ENCODE measurements at places on chromosomes 5 and 9.
A peak's percentile ranks its signal among the peaks of the same experiment; 100 is the strongest.

DNA sequence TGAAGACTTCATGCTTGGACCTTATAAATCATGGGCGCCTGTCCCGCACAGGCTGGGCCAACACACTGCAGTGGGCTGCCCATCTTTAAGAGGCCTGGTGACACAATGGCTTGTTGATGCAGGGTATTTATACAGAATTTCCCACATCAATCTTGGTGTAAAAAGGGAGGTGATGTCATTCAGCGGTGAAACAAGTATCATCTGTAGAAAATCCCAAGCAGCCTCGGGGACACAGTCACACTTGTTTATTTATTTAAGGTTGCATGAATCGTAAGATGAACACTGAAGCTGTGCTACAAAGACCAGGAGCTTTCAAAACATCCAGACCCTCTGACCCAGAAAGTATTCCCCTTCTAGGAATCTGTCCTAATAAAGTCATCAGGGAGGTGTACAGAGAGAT lies 40.5 kb downstream of the SMIM23 start:
- no peak for DNase-seq

DNA sequence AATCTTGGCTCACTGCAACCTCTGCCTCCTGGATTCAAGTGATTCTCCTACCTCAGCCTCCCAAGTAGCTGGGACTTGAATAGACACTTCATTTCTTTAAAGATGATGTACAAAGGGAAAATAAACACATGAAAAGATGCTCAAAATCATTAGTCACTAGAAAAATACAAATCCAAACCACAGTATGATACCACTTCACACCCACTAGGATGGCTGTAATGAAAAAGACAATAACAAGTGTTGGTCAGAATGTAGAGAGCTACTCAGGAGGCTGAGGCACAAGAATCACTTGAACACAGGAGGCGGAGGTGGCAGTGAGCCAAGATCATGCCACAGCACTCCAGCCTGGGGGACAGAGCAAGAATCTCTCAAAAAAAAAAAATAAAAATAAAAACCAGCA lies 13.0 kb downstream of the F2RL2 start:
- no peak for DNase-seq

GRCh38 chr5:180829726-180830125 lies 27.1 kb upstream of the MGAT1 start:
- no peak for DNase-seq

GRCh38 chr9:87662808-87663528 lies 63.0 kb upstream of the CTSL start:
- peak; percentile 81 for DNase-seq

DNA sequence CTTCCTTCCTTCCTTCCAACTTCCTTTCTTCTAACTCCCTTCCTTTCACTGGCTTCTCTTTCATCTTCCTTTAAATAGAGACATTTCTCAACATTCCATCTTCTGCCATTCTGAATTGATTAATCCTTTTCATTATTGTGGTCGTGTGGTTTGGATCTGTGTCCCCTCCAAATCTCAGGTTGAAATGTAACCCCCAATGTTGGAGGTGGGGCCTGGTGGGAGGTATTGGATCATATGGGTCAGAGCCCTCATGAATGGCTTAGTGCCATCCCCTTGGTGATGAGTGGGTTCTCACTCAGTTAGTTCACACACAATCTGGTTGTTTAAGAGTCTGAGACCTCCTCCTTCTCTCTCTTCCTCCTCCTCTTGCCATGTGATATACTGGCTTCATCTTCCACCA lies 130.9 kb upstream of the SV2C start:
- DNase-seq: no peak

DNA sequence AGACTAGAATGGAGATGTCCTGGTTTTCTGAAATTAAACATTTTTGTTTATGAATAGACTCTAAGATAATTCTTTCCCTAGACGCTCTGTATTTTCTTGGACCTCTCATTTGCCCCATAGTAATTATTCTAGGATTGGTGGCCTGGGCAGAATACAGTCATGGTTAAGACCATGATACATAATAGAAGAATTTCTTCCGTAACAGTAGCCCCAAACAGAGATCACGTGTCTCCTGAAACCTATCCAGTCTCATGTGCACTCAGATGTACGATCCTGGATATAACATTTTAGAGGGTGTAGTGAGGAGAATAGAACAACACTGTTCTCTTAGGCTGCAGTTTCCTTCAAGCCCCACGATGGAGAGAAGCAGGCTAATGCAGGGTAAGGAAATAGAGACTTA lies 22.3 kb downstream of the PCDHAC2 start:
- no peak for DNase-seq

DNA sequence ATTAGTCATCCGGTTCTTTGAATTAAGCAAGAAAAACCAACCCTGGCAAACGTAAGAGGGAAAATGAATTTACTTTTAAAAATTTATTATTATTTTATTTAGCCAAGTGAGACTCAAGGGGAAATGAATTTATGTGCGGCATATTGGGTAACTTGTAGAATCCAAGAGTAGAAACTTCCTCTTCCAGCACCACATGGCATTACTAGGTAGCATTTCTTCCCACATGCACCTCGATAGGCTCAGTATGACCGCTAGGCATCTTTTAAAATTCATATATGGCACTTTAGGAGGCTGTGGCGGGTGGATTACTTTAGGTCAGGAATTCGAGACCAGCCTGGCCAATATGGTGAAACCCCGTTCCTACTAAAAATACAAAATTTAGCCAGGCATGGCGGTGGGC lies 17.6 kb upstream of the MYO10 start:
- no peak for DNase-seq

- no peak for DNase-seq
Measured at GRCh38 chr9:35688558-35689541, 875 bp downstream of the TPM2 start.

- no peak for DNase-seq
Measured at GRCh38 chr9:106456581-106456980, 406.4 kb upstream of the ZNF462 start.

- DNase-seq: no peak
Measured at GRCh38 chr9:95880021-95880690, 4.7 kb downstream of the ERCC6L2 start.

- no peak for DNase-seq
Measured at GRCh38 chr9:115923410-115923809, 230.2 kb upstream of the PAPPA start.

DNA sequence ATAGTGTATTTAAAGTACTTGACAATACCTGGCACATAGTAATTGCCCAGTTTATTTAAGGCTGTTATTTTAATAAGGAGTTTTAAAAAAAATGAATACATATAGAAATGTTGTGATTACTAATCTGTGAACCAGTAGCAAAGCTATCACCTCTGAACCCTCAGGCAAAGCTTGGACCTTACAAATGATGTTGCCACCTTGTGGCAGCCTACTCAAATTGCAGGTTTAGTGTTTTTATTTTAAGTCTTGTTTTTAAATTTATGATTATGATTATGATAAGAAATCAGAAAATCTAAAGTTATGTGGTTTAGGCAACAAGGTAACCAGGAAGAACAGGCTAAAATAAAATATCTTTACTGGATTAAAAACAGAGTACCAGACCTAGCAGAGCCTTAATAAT lies 35.8 kb downstream of the PPARGC1B start:
- no peak for DNase-seq

- no peak for DNase-seq
Measured at GRCh38 chr5:57566914-57567313, 84.3 kb upstream of the ACTBL2 start.

DNA sequence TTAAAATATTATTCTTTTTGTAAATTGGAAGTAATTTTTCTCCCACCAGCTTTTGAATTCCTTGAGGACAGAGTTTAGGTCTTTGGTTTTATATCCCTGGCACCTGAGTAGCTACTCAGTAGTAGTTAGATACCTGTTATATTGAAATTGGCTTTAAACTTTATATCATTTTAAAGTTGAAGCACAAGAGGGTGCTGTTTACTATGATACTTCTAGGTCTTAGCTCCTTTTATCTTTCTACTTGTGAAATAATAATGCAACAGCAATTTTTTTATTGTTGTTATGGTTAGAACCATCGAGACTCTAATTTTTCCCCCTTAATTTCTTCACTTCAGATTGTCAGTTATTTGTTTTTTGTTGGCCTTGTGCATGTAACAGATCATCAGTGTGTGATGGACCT lies 46.3 kb downstream of the AP3S1 start:
- no peak for DNase-seq

- DNase-seq: no peak
Measured at GRCh38 chr5:170338291-170338690, 40.7 kb upstream of the LCP2 start.

GRCh38 chr5:5585751-5586341 lies 163.4 kb downstream of the ICE1 start:
- no peak for DNase-seq

- no peak for DNase-seq
Measured at GRCh38 chr9:8062459-8062858, 262.9 kb upstream of the DMAC1 start.

DNA sequence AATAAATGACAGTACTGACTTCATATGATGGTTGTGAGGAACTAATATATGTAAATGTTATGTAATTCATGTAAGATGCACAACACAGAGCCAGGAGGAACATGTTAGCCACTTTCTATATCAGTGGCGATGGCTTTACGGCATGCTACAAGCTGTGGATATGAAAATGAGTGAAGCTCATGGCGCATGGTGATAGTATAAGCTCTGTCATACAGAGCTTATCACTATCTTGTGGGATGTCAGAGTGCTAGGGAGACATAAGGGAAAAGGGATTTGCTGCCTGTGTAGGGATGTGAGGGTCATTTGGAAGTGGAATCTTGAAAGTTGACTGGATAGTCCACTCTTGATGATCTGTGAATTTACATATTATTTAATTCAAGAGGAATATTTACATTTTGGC lies 13.6 kb downstream of the CPEB4 start:
- DNase-seq: no peak

- DNase-seq: no peak
Measured at GRCh38 chr9:77719321-77719720, 71.2 kb upstream of the GNA14 start.

DNA sequence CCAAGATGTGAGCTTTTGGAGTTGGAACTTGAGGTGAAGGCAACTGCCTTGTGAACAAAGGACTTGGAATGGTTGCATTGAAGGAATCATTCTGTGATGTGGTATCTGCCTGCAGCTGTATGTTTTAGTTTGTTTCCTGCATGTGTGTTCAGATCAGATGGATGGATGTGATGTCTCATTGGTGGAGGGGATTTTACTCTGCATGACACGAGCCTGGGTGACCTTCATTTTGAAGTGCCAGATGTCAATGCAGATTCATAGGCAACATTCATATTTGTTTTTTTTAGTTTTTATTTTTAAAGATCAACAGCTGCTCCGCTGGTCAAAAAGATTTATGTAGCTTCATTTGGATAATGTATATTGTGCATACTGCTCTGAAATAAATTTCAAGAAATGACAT lies 13.5 kb downstream of the FBXL7 start:
- no peak for DNase-seq

- DNase-seq: no peak
Measured at GRCh38 chr9:105608721-105609598, 51.0 kb downstream of the FKTN start.

DNA sequence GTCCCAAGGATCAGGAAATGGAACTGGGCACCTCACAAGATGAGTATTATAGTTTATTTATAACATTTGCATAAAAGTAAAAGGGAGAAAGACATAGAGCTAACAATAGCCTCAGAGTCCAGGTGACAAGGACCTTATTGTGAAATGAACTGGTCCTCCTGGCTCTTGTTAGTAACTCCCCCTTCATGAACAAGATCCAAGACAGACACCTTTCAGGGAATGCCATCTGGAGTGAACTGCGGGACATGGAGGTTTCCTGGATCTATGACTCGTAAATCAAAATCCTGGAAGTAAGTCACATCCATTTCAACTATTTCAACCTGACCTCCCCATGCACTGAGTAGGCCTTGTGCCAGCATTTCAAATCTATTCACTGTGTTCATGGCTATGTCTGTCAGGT lies 129.5 kb upstream of the GAS1 start:
- DNase-seq: no peak

DNA sequence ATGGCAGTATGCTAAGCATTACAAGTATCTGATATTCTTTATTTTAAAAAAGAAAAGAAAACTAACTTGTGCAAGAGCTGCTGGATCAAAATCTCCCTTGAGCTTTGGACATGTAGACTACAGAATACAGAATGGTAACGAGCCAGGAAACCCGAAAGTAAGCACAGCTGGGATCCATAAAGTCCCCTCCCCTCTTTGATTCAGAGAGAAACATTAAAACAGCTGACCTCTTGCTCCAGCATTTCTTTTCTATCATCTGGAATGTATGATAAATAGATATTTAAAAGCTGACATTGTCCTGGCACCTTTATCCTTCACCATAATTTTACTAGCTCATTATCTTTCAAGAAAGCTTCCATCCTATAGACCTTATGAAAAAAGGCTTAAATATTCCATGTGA lies 28.2 kb upstream of the LPAR1 start:
- no peak for DNase-seq

GRCh38 chr5:100448111-100448528 lies 87.1 kb upstream of the FAM174A start:
- DNase-seq: no peak

DNA sequence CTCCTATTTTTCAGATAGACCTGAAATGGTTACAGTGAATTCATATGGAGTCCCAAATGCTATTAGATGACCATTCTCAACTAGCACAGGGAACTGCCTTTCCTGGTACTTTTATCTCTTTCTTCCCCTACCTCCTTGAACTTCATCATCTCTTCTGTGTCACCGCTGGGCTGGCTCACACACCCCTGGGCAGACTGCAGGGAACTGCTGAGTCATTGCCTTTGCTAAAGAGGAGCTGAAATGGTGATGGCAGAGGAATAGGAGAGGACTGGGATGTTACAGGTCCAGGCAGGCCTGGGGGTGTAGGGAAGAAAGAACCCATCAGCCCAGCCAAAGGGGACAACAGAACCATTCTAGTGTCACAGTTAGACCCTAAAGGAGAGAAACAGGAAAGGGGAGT lies 322.3 kb downstream of the ASTN2 start:
- DNase-seq: no peak

DNA sequence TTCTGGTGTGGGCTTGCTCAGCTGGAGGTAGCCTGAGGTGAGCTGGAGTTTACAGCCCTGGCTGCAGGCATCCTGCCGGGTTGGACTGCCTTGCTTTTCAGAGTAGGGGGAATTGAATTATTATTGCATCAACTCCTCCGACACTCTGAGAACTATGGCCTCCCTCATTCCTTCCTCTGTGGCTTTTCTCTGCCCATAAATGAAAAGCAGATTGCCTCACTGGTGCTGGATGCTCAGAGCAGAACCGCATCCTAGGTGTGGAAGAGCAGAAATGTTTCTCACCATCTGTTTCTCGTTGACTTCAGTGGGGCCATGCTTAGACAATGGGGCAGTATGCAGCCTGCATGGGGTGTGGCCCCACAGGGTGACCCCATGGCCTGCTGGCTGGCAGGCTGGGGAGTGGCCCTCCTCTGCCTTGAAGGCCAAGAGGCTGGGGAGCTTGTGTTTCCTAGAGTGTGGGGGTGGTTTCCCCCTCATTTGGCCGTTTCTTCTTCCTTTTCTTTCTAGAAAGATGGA lies 27.3 kb upstream of the TGFBI start:
- DNase-seq: no peak

GRCh38 chr9:105118636-105119035 lies 125.8 kb upstream of the SLC44A1 start:
- DNase-seq: no peak
